Right kidney (tissue), 9 donors: ENCODE measurements at places on chromosomes 7 and 10.
A peak's percentile ranks its signal among the peaks of the same experiment; 100 is the strongest.

- no peak for DNase-seq
These were observed 387.6 kb upstream of the NRP1 start for GRCh38 chr10:33722067-33722466.

GRCh38 chr7:74290981-74291441 lies 1.8 kb downstream of the CLIP2 start:
- no peak for DNase-seq

GRCh38 chr10:26437637-26438461 lies at the start of gene APBB1IP:
Gene APBB1IP, plus strand, starts transcription at chr10:26438341. Its CDS starts 53,986 bp downstream, at chr10:26492327.
- peak; percentile 25 for DNase-seq

DNA sequence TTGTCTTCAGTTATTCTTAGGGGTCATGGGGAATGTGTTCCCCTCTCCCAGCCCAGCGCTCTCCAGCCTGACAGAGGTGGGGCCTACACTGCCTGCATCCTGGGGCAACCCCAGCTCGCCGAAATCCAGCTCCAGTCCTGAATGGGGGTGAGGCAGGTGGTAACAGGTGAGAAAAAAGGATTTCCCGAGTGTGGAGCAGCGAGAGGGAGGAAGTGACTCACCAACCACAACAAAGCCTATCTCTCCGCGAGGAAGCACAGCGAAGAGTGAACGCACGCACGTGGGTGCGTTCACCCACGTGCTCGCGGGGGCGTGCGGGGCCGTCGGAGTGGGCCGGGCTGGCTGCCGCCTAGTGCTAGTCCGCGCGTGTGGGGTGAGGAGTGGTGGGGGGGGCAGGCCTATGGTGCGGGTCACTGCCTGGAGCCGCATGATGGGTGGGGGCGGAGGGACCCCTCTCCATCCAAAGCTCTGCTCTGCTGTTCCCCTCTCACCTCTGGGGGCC lies 855 bp upstream of the PALD1 start:
- peak; percentile 38 for DNase-seq

DNA sequence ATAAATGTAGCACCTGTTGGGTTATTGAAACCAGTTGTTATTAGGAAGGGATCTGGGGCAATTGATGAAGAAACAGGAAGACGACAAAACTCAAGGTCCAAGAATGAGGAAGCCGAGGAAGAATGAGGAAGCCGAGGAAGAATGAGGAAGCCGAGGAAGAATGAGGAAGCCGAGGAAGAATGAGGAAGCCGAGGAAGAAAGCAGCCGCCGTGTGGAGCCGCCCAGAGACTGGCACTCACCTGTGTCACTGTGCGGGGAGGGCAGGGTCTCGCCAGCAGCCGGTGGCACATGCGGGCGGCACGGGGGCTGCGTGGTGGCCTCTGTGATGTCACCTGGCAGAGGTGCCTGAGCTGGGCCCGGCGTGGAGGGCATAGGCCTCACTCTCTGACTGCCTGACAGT lies 71.1 kb upstream of the CFAP46 start:
- DNase-seq = no peak

GRCh38 chr10:54614072-54614471 lies 187.0 kb downstream of the PCDH15 start:
- DNase-seq = no peak

DNA sequence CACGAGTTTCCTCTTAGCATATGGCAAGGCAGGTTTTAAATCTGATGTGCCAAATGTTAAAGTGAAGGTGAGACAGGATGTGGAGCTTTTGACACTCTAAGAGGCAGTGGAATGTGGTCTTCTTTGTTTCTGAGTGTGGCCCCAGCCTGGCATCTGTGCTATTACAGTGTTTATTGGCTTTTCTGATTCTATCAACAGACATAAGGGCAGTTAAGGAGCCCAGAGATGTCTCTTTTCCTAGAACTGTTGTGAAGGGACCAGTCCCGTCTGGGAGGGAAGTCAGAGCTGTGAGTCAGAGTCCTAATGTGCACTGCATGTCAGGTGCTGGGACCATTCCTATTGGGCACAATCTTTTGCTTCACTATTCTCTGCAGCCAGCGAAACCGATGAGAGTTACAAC lies 32.5 kb downstream of the TRUB1 start:
- DNase-seq = no peak

- DNase-seq = no peak
These were observed 8.8 kb downstream of the AKAP9 start for GRCh38 chr7:91949221-91950009.

GRCh38 chr10:32877915-32878314 lies 80.1 kb downstream of the ITGB1 start:
- DNase-seq = no peak

DNA sequence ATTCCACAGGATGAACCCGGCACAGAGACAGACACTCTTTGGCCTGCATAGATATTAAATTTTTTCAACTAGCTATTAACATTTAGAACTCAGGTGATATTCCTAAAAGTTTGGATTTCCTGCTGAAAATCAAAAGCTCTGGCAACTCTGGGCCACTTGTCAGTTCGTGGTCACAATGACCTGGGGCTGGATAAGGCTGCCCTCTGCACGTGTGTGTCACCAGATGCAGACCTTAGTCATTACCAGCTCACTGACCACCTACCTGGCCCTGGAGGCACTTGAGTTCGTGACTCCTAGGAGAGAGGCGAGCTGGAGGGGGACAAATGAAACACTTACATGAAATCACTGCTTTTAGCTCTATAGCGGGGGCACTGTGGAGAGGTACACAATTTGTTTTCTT lies 126.5 kb downstream of the HIPK2 start:
- no peak for DNase-seq

GRCh38 chr10:9097991-9098306 lies 1043.5 kb downstream of the GATA3 start:
- DNase-seq = no peak

DNA sequence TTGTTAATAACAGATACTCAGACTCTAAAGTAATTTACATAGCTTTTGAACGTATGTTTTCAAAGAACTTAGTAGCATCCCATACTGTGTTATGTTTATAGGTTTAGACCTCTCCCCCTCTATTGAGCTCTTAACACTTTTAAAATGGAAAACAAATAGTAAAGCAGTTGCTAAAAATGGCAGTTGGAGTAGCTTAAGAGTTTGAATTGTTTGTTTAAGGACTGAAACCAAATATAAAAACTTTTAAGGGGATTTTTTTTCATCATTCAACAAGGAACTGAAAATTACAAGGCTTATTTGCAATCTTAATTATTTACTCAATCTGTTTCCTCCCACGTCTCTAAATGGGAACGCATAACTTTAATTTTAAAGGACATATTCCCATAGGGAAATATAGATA lies 1.6 kb upstream of the SPAG6 start:
- DNase-seq = peak; percentile 26

DNA sequence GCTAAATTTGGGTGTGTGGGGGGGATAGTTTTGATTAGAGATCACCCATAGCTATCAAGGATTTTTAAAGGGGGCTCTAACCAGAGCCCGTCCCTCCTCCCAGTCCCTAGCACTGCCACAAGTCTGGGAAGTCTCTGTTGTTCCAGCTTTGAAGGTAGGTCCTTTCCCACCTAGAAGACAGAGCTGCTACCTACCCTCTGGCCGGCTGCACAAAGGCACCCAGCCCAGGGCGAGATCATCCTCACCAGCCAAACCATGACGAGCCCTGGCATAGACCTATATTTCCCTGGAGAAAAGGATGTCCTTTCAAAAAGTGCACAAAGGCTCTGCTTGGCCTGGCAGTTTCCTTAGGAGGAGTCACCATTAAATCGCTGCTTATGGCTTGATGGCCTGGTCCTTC lies 147.8 kb downstream of the CYP26A1 start:
- no peak for DNase-seq
